DMS79 treated with DMSO at 0.1 percent for 48 hours (cell line): ENCODE measurements at places on chromosomes 2 and 18.

DNA sequence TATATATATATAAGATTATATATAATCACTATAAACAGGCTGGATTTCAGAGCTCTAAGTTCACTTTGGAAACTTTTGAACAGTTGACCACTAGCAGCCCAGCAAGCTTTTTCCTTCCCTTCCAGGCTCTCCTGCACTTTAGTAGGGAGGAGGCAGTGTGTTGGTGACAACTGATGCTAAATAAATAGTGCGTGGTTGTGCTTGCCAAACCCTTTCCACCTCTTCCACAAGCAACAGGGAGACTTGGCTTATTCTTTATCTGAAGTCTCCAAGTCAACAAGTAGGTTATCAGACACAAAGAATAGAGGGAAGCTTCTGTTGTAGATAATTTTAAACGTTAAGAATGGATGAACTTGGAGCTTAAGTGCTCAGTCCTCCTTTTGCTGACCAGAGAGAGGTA, 408.2 kb upstream of the HNRNPA3 start:
- DNase-seq: no peak

- no peak for DNase-seq
Measured at GRCh38 chr2:16218625-16219024, 278.3 kb downstream of the MYCN start.

GRCh38 chr2:62736899-62737559, 31.5 kb downstream of the EHBP1 start:
- no peak for DNase-seq

- DNase-seq: no peak
Measured at GRCh38 chr18:39208729-39209128, 1643.1 kb upstream of the CELF4 start.

DNA sequence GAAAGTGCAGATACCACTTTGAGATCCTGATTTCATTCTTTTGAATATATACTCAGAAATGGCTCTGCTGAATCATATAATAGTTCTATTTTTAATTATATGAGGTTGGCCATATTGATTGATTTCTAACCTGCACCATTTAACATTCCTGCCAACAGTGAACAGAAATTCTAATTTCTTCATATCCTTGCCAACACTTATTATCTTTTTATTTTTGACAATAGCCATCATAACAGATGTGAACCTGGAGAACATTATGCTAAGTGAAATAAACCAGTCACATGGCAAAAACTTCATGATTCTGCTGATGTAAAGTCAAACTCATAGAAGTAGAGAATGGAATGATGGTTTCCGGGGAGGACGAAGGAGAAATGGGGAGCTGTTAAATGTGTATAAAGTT, 344.5 kb upstream of the CYRIA start:
- no peak for DNase-seq

DNA sequence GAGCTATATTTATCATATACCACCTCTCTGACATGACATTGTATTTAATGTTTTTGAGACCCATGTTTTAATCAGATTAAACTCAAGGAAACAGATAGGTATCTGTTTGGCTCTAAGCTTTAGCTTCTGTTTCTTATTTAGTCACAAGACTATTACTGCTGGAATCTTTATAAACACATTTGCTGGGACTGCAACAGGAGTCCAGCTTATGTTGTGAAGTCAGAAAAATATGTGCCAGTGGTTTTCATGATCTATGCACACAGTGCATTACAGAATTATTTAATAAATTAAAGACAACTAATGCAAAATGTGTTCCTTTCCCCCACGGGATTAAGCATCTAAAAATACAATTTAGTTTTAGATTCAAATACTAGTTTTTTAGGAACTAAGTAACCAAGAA, 338.9 kb downstream of the ZEB2 start:
- no peak for DNase-seq

DNA sequence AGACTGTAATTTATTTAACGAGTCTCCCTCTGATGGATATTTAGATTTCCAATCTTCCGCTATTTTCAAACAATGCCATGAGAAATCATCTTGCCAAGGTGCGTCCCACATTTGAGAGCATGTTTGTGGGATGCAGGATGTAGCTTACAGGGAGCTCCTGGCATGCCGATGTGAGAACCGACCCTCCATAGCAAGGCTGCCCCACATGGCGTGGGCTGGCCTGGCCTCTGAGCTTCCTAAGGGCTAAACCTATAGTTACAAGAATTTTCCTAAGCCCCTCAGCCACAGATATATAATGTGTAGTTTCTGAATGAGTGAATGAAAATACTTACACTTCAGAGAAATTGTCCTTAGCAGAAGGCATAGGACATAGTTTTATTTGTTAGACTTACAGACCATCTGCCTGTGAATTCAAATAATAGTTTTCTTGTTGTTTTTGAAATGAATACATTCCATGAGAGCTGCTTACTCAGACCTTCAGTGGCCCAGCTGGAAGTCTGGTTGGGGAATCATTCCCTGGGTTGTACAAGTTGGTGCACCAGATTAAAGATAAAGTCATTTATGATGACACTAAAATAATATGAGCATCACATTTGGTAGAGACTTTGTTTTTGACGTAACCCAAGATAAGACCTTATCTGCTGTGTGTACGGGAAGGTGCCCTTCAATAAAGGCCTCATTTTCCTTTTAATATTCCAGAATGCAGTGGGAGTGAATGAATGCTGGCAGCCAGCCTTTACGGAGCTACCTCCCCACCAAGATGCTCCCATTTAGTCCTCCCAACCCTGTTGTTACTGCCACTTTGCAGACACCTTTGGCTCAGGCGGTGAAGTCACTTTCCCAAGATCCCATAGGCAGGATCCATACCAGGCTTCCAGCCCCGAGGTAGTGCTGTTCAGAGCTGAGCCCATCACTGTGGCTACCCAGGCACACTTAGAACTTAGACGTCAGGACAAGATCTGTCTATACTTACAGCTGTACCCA, 107.1 kb downstream of the GLI2 start:
- DNase-seq: no peak

DNA sequence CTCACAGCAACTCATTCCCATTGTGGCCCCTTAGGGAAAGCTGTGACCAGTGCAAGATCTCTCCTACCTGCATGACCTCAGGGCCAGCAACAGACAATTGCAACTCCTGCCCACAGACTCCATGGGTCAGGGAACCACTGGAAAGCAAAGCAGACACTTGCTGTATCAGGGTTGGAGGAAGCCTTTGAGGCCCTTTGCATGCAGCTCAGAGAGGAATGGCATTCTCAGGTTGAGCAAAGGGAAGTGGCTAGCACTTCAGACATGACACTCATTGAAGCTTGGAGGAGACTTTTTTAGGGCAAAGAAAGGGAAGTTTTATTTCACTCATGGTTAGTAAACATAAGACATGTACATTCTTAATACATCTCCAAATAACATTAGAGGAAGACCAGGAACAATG, 22.1 kb downstream of the IL1F10 start:
- no peak for DNase-seq

- no peak for DNase-seq
Measured at GRCh38 chr2:113291191-113291590, 12.5 kb upstream of the PAX8 start.

- no peak for DNase-seq
Measured at GRCh38 chr18:56330366-56331110, 307.9 kb downstream of the TXNL1 start.

- DNase-seq: no peak
Measured at GRCh38 chr2:122481244-122481622, 725.8 kb downstream of the TSN start.

GRCh38 chr2:163171786-163172530, 333.4 kb upstream of the KCNH7 start:
- no peak for DNase-seq

GRCh38 chr2:118813111-118813510, 34.3 kb downstream of the EN1 start:
- DNase-seq: no peak

GRCh38 chr2:8376603-8377410, 305.0 kb upstream of the ID2 start:
- no peak for DNase-seq

GRCh38 chr2:70304498-70304897, 2.6 kb upstream of the FAM136A start:
- DNase-seq: peak; percentile 87

GRCh38 chr2:57782587-57782986, 264.0 kb upstream of the VRK2 start:
- no peak for DNase-seq

DNA sequence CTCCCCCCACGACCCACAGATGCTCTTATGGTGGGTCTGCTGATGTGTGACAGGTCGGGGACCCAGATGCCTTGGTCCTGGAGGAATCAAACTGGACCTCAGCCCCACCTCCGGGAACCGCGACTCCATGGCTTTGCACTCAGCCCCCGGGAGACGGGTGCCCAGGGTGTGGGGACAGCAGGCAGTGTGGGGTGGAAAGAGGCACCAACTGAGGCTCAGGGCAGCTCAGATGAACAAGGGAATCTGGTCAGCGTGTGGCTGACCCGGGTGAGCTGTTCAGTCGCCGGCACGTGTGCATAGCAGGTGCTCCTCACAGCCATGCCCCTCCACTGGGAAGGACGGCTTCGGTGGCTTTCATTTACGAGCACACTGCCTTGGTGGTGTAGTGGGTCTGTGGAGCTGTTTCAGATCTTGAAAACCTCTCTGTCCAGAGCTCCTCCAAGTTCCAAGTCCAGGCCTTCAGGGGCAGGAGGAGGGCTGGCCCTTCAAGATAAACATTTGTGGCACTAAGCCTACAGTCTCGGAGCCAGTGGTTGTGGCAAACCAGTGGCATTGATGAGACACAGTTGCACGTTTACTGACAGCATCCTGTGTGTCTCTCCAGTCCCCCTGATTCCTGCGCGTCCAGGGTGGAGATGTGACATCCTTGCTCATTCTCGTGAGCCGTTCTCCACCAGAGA, 471.2 kb upstream of the HS6ST1 start:
- no peak for DNase-seq

- no peak for DNase-seq
Measured at GRCh38 chr2:105990624-105991023, 203.5 kb downstream of the UXS1 start.

- DNase-seq: no peak
Measured at GRCh38 chr18:56658261-56658660, 7.1 kb downstream of the WDR7 start.

DNA sequence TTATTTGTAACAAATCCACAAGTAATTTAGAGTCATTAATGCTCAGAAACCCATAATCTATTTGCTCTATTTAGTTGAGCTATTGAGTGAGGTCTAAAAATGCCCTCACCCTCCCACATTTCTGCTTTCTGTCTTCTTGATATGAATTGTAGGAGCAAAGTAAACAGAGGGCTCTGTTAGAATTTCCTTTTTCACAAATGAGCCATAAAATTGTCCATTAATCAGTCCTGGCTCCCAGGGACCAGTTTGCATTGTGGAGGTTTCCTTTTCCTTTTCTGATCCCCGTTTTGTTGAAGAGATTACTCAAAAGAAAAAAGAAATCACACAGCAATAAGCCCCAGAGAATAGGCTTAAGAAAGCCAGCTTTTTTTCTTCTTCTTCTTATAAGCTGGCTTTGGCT, 476.7 kb downstream of the EPHA4 start:
- peak; percentile 10 for DNase-seq

DNA sequence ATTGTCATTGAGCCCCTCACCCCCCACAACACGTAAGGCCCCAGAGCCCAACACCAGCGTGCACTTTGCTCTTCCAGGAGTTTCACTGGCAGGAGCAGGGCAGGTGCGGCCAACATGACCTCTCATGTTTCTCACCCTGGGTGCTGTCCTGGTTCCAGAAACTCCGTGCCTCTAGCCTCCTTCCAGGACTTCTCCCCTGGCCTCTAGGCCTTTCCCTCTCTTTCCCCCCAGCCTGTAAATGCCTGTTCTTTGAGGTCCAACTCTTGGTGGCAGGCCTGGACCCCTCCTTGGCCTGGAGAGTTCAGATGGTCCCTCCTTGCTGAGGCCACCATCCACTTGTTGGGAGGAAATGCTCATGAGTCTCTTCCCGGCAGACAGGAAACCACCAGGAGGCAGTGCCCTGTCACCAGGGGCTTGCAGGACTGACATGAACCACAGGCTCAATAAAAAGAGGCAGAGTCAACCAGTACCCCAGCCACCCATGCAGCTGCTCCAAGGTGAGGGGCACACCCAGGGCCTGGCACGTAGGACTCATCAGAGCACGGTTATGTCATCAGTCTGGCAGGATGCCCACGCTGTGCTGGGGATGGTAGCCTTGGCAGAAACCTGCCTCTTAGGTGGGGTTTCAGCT, 1.5 kb downstream of the MALL start:
- DNase-seq: peak; percentile 33

DNA sequence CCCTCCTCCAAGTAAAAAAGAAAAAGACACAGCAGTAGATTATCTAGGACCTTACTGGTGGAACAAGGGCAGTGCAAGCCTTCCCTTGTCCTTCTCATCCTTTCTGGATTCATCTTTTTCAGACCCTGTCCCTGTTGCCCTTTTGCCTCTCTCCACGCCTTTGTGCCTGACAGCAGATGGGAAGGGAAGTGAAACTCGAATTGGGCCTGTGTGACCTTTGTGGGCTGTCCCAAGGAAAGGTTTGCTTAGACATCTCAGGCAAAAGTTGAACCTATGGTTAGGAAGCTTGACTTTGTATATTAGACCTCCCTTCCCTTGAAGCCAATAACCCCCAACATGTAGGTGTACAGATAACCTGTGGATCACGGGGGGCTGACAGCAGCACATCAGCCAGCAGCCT, 185.3 kb downstream of the PRKCE start:
- DNase-seq: no peak

- DNase-seq: no peak
Measured at GRCh38 chr2:54492335-54492734, 36.2 kb downstream of the SPTBN1 start.

- DNase-seq: no peak
Measured at GRCh38 chr2:106708209-106708608, 177.8 kb downstream of the ST6GAL2 start.

DNA sequence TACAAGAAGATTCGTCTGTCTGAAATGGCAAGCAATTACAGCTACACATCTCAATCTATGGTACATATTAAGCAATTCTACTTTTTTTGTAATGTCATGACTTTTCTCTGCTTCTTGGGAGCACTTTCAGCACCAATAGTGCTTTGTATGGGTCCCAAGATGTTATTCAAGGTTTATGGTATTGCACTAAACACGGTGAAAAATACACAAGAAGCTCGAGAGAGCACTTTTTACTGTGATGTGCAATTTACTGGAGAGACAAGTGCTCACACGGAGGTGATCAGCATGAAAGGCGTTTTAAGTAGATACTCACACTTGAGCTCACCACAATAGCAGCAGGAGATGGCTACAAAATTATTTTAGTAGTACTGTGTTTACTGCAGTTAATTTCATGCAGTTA, 783.6 kb downstream of the CBLN2 start:
- DNase-seq: peak; percentile 91

DNA sequence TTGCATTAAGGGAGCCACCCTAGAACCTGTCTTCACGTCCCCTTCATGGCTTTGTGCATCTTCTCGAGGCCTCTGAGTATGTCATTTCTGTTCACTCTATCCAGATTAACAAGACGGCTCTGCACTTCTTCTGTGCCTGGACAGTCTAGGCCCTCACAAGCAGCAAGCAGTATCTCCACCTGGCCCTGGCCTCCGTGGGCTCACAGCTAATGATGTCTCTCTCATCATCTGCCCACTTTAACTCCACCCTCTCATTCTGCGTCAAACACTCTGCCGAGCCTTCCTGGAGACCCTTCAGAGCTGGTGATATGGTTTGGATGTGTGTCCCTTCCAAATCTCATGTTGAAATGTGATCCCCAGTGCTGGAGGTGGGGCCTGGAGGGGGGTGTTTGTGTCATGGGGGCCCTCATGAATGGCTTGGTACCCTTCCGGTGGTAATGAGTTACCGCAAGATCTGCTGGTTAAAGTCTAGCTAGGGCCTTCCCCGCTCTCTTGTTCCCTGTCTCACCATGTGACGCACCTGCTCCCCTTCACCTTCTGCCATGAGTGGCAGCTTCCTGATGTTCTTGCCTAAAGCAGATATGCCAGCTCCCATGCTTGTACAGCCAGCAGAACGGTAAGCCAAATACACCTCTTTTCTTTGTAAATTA, 132.5 kb upstream of the ID2 start:
- DNase-seq: no peak
